ENCODE measurements at places on chromosomes 2 and 18.

GRCh38 chr2:46274586-46274985 is 22.6 kb upstream of the EPAS1 start:
- no peak for DNase-seq

DNA sequence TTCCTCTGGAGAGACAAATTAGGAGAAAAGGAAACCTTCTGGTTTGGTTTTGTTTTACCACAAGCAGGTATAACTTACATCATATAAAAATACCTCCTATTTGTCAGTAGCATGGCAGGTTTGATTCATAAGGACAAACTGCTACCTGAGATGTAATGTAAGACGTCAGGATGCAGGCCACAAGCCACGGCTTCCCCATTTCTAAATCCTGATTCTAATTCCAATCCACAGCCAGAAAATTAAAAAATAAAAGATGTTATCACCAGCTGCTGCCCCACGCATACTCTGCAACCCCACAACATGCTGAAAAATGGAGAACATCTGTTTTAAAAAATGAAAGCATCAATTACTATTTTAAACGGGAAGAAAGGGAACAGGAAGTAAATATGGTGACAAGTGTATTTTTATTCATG is 197.6 kb downstream of the BCL11A start:
- DNase-seq = no peak

DNA sequence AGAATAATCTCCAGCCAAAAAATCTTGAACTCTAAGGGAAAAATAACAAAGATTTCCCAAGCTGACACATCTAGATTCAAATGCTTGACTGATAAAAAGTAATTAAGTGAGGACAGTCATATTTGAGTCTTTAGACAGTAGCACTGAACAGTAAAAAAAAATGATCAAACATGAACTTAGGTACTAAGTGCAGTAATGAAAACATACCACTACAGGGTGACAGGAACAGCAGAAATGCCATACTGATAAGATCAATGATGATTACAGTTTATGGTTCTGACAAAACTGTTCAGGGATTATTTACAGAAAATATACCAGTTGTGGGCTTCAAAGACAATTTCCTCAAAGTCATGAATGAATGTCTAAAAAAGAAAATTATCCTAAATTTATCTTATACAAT is 80.3 kb downstream of the OSBPL1A start:
- no peak for DNase-seq

DNA sequence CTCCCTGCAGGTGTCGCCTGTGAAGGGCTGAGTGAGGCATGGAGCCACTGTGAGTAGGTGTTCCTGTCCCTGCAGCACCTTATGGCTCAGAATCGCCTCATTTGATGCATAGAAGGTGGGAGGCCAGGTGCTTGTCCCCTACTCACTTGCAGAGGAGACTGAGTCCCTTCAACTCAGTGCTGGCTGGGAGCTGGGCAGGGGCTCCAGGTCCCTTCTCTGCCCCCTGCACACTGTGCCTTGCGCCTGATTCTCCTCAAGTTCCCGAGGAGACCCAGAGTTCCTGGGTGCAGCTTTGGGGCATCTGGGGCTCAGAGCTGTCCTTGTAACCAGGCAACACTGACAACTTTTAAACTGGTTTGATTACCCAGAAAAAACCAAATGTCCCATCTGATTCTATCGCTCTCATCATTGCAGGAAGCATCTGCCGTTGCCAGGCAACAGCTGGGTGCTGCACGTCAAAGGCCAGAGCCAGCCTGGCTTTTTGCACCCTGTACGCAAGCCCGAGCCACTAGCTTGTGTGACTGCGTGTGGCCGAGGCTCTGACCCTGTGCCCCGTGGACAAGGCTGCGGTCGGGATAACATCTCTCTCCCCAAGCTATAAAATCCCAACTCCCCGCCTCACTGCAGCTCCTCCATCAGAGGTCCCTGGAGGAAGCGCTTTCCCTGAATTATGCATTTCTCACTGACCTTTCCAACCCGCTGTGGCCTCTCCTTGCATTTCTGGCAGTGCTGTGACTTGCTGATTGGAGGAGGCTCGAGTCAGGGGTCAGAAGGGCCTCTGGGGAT is 130.8 kb upstream of the HDAC4 start:
- DNase-seq = no peak

- no peak for DNase-seq
Observed at GRCh38 chr18:49305688-49306336, 154.6 kb downstream of the DYM start.

GRCh38 chr18:72091369-72091768 is 452.8 kb downstream of the CBLN2 start:
- DNase-seq = no peak

DNA sequence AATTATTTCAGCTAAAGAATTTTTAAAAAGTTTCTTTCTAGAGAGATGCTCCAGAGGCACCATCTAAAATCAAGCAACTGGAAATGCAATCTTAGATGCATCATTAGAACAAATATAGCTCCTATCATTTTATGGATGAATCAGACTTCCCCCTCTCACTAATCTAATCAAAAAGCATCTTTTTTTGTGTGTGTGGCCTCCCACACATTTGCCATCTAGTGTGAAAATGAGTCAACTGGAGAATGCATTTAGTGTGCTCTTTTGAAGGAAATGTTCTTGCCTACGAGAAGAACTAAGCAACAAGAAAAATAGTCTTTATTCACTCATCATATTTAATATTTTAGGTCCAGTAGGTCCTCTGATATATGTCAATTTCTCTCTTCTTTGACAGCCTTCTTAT is 39.5 kb upstream of the FIGN start:
- no peak for DNase-seq

DNA sequence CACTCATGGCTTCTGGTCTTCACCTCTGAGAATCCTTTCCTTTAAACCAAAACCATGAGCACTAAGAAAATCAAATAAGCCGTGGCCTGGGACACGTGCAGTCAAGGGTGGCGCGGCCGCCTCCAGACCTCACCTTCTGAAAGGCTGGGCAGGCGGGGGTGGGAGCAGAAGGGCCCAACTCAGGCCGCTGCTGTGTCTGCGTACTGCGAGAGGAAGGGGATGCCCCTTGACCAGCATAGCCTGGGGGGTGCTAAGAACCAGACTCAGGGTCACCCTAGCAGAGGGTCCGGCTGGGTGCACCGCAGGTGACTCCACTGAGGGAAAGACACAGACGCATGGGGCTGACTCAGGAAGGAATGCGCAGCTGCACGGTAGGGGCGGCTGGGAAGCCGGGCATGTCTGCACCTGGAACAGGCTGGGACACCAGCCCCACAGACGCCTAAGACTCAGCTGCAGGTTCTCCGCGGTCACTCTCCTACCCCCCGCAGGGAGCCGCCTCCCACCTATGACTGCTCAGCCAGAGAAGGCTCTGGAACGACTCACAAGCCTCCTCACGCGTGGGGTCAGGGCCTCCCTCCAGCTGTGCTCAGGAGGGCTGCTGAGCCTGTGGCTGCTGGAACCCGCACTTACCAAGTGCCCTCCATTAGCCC is 432.4 kb upstream of the MYT1L start:
- no peak for DNase-seq

DNA sequence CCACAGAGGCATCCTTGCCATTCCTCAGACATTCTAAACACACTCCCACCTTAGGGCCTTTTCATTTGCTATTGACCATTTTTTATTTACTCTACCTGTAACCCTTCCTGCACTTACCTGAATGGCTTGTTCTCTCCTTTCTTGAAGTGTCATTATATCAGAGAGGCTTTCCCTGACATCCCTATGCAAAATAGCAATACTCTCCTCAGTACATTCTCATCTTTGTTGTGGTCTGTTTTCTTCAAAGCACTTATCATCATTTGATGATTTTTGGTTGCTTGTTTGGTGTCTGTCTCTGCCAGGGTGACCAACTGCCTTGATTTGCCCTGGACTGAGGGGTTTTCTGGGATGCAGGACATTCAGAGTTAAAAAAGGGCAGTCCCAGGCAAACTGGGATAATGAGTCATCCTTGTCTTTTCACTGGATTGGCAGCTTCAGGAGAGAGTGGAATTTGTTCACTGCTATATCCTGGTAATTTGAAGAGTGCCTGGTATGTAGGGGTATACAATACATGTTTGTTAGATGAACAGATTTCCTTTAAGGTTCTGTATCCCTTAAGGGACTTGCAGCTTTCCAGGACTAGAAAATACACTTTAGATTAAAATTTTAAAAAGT is 102.4 kb downstream of the BABAM2 start:
- DNase-seq = no peak

- DNase-seq = no peak
Observed at GRCh38 chr2:25285265-25286024, 56.3 kb downstream of the DNMT3A start.

DNA sequence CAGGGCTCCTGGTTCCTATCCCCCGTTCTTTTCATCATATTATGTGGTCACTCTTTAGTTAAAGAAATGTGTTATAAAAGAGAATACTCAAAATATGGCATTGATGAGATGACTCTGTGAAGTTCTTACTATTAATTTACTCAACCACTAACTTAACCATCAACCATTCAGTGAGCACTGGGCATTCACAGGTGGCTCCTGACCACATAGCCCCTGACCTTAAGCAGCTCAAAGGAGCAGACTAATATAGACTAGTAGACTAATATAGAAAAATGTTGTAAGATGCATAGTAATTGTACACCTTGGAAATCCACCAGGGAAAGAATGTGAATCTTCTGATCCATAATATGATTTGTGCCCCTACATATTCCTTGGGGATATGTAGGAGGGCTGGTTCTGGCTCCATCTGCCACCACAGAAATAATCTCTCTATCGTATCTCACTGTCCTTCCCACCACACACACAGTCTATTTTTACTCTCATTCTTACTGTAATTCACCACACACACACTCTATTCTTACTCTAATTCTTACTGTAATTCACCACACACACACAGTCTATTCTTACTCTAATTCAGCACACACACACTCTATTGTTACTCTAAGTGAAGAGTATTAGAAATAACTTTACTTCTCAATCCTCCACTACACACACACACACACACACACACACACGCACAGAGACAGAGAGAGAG is 188.9 kb upstream of the ITGA4 start:
- no peak for DNase-seq

- DNase-seq = no peak
Observed at GRCh38 chr2:98091738-98092137, 4.8 kb downstream of the VWA3B start.

- no peak for DNase-seq
Observed at GRCh38 chr2:1652034-1652790, 92.1 kb downstream of the PXDN start.

- no peak for DNase-seq
Observed at GRCh38 chr2:233346930-233347329, 7.4 kb upstream of the DGKD start.

GRCh38 chr2:64262071-64262470 is 117.9 kb upstream of the PELI1 start:
- DNase-seq = no peak

DNA sequence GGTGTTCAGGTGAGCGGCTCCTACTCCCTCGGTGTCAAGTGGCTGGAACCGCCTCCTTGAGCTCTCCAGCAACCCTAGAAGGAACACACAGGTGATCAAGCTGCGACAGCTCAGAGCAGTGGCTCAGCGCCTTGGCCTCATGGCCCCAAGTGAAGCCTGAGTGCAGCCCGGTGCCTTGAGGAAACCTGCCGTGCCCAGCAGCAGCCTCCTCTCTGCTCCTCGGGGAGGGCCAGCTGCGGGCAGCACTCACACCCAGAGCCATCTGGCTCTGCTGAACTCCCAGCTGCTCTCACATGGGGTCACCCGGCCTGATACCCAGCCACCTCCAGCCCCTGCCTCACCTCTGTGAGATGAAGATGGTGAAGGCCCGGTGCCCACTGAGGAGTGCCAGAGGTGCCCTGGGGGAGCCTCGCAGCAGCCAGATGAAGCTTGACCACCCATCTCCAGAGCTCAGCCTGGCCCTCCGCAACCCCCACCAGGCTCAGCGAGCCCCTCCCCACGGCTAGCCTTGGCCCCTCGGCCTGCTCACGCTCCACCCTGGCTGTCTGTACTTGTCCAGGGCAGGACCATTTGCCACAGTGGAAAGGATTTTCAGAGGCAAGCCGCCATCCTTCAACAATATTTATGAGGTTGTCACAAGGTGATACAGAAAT is 70.6 kb upstream of the RAB6C start:
- no peak for DNase-seq

GRCh38 chr2:45441571-45441970 is 169.5 kb downstream of the SRBD1 start:
- DNase-seq = no peak

GRCh38 chr2:165253178-165253577 is 14.0 kb downstream of the SCN2A start:
- no peak for DNase-seq

GRCh38 chr2:230934231-230935129 is 9.4 kb upstream of the GPR55 start:
- no peak for DNase-seq

DNA sequence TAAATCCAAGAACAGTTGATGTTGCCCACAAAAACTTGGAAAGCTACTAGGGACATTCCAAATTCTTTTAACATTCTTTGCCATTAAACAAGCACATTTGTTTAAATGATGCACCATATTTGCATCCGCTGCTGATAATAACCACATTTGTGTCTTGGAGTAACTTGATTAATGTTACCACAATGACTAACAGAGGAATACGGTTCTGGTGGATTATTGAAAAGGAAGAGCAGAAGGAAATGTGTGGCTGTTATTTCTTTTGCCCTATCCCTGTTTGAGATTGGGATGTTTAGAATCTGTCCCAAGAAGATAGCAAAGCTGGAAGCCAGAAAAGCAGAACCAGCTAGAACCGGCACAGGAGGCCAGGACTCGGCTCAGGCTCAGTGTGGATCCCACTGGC is 39.2 kb upstream of the RASGRP3 start:
- no peak for DNase-seq

DNA sequence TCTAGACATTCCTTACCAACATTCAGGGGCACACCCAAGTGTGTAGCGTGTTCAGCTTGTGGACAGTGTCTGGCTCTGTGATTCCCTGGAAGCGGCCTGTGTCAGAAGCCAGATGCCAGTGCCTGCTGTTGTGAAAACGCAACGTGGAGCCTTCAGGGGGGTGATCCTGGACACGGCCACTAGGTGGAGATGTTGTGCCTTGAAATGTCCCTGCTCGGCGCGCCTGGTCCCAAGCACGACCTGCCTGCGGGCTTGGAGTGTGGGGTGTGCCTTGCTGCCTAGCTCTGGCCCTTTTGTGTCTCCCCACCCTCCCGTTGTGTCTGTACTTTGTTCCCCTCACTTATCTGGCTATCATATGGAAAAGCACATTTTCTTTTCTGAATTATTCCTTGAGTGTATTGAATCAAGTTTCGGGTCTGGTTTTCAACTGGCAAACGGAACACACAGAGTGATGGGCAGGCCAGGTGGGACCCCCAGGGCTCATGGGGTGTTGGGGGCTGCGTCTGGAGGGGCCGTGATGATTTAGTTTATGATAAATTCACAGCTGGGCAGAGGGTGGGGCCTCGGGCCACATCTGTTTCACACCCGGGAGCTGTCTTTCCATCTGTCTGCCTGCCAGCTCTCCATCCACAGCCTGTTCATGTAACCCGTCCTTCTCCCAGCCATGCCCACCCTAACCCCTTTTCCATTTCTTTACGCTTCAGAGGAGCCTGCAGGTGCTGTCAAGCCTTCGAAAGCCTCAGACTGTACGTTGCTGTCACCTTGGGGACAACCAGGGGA is 95.5 kb downstream of the DYSF start:
- DNase-seq = peak; percentile 33

- no peak for DNase-seq
Observed at GRCh38 chr2:217555081-217555876, 447.5 kb downstream of the TNS1 start.

Data from stimulated activated CD8-positive, alpha-beta memory T cell treated with anti-CD3 and anti-CD28 coated beads, Interleukin-4, amount 100 ng/mL, for 1 hour (primary cell).